ENCODE measurements at places on chromosomes 6 and 20.

- no peak for DNase-seq
Observed at GRCh38 chr20:32446301-32447100, 88.4 kb downstream of the ASXL1 start.

DNA sequence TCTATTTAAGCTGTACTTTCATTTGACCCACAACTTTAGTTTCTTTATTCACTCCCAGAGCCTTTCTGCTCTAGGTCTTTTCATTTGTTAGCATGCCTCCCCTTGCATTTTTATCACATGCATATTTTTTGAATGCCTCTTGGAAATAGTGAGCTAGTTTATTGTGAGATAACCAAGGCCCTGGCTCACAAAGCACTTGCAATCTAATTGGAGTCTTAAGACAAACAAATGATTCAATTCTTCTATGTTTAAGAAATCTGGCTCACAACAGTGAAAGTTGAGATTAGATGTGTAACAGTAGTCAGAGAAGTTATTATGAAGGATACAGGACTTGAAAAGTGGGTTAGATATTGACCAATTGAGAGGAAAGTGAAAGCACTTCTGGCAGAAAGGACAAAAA is 173.4 kb downstream of the MOXD1 start:
- no peak for DNase-seq

DNA sequence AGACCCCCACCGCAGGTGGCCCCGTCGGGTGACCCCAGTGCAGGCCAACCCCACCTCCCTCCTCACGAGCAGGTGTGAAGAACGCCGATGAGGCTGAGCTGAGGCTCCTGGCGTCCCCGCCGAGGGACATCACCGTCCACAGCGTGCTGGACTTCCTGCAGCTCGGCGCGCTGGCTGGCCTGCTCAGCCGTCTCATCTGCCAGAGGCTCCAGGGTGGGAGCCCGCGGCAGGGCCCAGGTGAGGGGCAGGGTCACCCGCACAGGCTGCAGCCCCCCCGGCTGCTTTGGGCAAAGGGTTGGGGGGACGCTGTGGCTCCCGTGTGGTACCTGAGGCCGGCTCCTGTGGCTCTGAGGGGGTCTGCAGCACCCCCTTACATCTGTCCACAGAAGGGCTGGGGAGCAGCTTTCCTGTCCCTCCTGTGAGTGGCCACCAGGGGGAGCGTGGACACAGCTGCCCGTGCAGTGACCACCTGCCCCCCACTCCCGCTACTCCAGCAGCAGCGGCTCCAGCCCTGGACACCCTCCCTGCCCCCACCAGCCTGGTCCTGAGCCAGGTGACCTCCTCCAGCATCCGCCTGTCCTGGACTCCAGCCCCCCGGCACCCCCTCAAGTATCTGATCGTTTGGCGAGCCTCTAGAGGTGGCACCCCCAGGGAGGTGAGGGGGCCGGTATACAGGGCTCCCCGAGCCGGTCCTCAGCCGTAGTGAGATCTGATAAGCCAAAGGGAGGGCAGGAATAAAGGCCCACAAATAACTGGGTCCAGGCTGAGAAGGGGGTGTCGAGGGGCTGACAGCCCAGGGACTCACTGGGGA is 16.5 kb downstream of the COL20A1 start:
- DNase-seq = no peak

DNA sequence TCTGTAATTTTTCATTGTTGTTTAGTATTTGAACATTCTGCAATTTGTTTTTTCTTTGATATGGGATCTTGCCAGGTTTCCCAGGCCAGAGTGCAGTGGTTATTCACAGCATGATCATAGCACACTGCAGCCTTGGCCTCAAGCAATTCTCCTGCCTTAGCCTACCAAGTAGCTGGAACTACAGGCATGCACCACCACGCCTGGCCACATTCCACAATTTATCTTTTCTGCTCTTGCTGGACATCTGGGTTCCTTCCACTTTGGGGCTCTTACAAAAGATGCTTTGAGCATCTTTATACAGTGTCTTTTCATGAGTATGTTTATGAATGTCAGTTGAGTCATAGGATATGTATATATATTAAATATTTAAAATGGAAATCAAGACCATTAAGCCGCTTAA is 42.0 kb downstream of the PGM3 start:
- no peak for DNase-seq

DNA sequence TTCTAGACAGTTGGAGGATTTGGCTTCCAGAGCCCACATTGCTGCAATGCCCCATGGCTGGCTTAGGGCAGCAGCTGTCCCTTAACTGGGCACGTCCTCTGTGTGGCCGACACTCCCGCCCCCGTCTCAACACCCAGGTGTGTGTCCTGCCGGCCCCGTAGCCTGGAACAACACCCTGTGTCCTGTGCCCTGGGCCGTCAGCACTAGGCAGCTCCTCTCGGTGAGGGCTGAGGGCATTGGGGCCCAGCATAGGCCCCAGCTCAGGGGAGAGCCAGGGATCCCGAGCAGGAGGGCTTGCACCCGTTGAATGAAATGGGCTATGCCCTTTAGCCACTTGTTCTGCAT is 121.0 kb downstream of the CDH4 start:
- DNase-seq = no peak

DNA sequence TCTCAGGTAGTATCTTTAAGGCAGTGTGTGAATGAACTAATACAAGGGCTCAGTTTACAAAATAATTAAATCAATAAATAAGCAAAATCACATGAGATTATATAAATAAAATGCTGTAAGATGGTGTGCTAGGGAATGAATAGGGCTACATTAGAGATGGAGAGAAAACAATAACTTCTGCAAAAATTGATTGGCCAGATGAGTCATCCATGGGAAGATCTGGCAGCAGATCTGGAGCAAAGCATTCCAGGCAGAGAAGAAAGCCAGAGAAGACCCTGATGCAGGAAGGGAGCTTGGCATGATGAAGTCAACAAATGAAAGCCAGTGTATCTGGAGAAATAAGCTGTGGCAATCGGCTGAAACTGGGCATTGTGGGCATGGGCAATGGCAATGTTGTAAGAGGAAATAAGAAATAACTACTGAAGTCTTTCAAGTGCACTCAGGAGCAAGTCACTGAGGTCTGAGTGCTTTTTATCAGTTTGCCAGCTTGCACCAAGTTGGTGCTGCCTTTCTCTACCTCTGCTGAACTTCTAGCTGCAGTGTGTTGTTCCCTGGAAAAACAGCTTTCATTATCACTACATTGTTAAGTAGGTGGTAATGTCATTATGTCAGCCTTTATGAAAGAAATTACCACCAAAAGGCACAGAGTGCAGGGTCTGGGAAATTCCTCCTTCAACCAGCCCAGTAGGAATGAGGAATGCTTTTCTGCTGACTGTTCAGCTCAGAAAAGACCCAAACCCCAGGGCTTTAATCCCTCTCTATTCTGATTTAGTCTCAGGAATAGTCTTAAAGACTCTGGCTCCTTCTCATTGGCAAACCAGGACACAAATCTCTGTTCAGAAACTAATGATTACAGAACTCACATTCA is 231.6 kb downstream of the HTR1B start:
- no peak for DNase-seq

DNA sequence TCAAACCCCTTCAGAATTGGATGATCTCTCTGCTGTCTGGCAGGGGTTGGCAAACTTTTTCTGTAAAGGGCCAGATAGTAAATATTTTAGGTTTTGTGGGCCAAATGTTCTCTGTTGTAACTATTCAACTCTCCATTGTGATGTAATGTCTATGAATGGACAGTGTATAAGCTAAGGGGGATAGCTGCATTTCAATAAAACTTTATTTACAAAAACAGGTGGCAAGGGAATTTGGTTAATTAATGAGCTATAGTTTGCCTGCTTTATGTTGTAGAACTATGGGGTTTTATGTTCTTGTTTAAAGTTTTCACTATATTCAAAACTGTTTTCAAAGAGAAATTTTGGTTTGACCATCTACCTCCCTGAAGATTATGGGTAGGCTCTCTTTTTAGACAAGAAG is 182.1 kb upstream of the CITED2 start:
- no peak for DNase-seq

DNA sequence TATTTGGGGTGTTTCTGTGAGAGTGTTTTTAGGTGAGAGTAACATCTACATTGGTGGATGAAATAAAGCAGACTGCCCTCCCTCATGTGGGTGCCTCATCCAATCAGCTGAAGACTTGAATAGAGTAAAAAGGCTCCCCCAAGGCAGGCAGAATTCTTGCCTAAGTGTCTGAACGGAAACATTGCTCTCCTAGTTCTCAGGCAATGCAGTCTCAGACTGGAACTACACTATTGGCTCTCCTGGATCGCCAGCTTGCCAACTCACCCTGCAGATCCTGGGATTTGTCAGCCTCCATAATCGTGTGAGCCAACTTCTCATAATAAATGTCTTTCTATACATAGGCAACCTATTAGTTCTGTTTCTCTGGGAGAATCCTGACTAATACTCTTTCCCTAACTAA is 5.5 kb upstream of the TMEM170B start:
- no peak for DNase-seq

DNA sequence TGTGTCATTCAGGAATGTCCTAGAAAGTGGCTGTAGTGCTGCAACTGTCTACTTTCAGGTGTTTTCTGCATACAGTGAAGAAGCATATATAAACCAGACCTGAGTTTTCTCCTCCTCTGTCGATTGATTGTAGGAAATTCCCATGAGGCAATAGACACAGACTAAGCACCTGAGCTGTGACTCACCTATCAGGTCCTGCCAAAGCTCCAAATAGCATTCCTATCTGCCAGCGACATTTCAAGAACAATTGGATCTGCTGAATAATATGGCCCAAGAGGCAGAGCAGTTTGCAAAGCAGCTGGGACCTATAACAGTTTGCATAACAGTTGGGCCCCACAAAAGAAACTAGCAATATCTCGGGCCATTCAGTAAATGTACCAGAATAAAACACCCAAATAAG is 360.4 kb downstream of the HAO1 start:
- DNase-seq = no peak

DNA sequence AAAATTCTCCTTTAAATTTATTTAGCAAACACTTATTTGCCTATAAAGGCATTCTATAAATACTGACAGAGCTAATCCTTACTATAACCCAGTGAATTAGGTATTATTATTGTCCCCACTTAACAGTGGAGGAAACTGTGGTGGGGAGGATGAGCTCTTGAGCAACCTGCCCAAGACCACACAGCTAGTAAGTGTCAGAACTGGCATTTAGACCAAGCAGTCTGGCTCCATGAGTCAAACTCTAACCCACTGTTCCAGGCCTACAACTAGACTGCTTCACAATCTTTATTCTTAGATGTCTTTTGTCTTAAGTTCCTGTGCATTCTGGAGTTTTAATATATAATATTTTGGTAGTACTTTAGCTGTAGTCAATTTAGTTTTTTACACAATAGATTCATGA is 530.8 kb downstream of the BCKDHB start:
- DNase-seq = peak; percentile 65

- DNase-seq = peak; percentile 42
Observed at GRCh38 chr6:30357678-30358540, 13.0 kb downstream of the RPP21 start.

GRCh38 chr6:138692978-138693909 is 80.3 kb upstream of the CCDC28A start:
- DNase-seq = peak; percentile 25

GRCh38 chr6:144939921-144940320 is 654.8 kb downstream of the UTRN start:
- no peak for DNase-seq

- DNase-seq = no peak
Observed at GRCh38 chr6:93787841-93788240, 368.5 kb upstream of the EPHA7 start.

DNA sequence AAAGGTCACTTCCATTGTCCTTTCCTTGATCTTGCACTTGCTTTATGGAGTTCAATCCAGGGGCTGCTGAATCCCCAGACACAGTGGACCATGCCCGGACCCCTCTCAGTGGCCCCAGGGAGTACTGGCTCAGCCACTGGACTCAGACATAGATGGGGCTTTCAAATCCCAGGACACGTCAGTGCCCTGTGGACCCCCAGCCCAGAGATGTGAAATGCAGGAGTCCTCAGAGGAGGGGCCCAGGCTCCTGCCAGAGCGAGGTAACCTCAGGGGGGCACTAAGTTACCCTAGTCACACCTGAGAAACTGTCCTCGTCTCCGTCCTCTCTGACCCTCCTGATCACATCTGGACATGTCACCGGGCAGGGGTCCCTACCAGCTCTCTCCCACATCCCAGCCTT is 18.7 kb upstream of the APMAP start:
- DNase-seq = no peak

GRCh38 chr6:161496941-161497340 is 223.1 kb upstream of the AGPAT4 start:
- DNase-seq = no peak

DNA sequence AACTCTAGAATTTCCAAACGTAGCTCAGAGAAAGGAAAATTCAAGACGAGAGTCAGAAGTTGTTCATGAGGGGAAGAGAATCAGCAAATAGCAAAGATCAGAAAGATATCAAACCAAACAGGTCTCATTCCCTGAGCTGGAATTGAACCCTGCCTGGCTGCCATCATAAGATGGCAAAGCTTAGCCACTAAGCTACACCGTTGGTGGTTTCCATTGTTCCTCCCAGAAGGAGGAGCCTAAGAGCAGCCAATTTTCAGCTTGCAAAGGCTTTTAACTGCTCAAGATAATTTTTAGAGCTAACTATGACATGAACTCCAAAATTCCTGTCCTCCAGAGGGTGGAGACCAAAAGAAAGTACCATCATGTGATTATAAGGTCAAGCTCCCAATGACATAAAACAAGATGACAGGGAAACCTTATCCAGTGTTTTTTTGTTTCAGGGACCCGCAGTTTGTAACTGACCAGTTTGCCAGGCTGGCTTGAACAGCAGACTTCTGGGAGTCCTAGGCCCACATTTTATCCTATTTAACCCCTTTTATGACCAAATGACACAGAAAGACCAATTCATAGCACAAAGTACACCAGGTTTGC is 55.9 kb downstream of the COL11A2 start:
- no peak for DNase-seq

DNA sequence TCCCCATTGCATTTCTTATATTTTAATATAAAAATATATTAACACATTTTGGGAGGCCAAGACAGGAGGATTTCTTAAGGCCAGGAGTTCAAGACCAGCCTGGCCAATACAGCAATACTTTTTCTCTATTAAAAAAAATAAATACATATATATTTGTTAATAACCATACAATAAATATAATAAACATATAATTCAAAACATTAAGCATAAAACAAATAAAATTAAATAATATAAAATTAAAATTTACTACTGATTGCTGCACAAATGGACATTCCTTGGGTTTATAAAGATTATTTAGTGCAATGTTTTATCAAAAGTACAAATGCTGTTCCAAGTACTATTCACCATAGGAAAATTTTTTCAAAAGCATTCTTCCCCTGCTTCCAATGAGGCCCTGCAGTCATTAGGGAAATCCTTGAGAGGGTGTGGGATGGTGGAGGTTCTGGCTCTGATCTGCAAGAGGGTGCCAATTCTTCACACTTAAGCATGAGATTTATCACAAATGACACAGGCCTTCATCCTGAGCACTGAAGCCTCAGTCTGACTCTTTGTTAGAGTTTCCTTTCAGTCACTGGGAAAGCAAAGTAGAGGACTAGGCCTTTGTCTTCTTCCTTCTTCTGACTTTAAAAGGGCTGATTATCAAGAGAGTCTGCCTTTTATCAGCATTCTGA is 596.7 kb downstream of the EPM2A start:
- no peak for DNase-seq
